ENCODE measurements at places on chromosomes 13 and 19. TPM values are rescaled to one million over a fixed set of nuclear protein-coding genes. Genes with fewer than 3 reads are reported as not detected.

The PALM3 gene
- total RNA-seq, result not detected

The HSPB6 gene
- 0.21 TPM for total RNA-seq

The NTN5 gene
- total RNA-seq, result not detected

The CD79A gene
- total RNA-seq, result not detected

The MAG gene
- total RNA-seq, result not detected

The CEACAM16 gene
- not detected for total RNA-seq

- no peak for DNase-seq
Observed at GRCh38 chr19:31064491-31064890, 284.7 kb downstream of the TSHZ3 start.

GRCh38 chr13:51518827-51519226, 65.4 kb upstream of the WDFY2 start:
- DNase-seq, result peak; percentile 61

DNA sequence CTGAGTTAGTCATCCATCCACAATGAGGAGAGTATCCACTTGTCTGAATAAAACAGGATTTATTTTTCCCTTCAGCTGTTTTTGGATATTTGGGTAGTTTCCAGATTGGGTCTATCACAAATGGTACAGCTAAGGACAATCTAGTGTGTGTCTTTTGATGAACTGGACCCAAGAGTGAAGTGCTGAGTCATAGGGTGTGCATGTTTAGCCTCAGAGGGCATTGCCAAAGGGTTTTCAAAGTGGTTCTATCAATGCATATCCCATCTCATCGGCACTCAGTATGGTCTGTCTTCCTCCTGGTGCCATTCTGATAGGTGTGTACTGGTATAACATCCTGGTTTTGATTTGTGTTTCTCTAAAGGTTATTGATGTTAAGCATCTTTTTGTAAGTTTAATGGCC, 62.3 kb downstream of the GSX1 start:
- peak; percentile 48 for DNase-seq

GRCh38 chr19:15623711-15624318, 8.8 kb downstream of the CYP4F8 start:
- no peak for DNase-seq

DNA sequence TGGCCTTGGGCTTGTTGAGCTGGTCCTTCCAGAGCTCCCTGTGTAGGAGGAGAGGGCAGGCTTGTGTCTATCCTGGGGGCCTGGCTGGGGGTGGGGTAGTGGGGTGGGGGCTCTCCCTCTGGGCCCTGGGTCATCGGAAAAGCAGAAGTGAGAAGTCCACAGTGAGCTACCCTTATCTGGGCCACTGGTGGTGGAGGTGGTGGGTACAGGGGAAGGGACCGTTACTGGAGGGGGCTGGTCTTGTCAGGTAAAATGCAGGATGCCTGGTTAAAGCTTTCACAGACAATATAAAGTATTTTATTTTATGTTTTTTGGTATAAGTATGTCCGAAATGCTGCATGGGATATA, 342 bp upstream of the SIGLEC10 start:
- DNase-seq, result no peak

DNA sequence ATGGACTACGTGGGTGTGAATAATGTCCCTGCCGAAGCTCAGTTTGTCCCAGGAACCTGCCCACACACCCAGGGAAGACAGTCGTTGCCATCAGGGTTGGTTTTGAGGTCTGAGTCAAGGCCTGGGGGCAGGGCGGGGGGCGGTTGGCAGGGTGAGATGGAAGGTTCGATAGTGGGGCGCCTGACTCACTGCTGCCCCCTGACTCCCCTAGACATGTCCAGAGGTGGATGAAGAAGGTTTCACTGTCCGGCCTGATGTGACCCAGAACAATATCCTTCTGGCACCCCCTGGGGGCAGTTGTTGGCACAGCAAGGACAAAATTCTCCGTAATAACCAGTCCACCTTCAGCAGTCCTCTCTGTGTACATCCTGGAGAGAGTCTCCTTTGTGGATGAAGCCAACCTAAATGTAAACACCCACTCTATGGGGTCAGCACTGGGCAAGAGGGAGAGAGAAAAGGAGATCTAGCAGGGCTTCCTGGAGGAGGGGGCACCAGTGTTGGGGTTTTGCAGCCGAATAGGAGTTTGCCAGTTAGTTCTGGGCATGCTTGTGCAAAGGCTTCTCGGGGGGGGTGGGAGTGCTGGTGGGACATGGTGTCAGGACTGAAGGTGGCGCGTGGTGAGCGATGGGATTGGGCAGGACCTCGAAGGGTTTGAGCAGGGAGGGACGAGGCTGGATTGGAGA, 19.6 kb upstream of the B3GNT3 start:
- peak; percentile 76 for DNase-seq

GRCh38 chr13:36151591-36151990, 20.4 kb upstream of the DCLK1 start:
- DNase-seq, result no peak

- peak; percentile 83 for DNase-seq
Observed at GRCh38 chr13:93230261-93230855, 3.8 kb downstream of the GPC6 start.

DNA sequence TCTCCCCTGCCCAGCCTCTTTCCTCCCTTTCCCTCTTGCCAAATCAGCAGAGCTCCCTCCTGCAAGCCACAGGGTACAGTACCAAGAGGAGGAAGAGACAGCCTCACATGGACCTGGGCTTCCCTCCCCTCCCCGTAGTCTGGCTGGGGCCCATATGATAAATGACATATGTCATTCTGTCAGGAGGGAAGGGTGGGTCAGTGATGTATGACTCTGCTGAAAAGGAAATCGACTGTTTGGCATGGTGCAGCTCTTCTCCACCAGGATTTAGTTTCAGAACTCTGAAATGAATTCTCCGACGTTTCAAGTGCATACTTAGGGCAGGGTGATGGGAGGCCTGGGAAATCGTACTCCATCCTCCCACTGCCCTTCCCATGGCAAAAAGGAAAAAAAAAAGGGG, 9.8 kb downstream of the TSHZ3 start:
- DNase-seq, result no peak

DNA sequence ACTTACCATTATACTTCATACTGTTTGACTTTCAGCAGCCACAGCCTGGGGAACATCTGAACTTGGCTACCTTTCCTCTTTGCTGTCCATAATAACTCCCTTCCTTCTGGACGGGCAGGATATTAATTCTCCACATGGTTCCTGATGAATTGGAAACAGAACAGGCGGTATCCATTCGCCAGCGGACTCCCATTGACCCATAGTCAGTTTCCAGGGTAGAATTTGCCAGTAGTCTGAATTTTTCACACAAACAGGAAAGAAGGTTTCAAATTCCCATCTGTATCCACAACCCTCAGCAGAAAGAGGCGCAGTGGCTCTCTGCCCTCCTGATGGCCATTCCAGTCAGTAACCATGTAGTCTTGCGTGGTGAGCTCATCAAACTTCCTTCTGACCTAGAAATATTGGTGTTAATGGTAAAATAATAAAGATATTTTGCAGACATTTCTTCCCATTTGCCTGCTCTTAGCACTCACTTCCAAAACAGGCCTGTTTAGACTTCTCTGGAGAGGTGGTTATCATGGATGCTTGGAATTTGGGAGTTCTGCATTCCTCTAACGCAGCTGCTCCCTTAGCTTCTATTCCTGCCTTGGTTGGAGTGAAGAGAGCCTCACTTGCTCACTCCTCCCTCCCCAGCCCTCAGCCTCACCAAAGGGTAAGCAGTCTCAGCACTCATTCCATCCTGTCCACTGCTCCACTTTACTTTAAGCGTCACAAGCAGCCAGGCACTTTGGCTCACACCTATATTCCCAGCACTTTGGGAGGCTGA, 75.0 kb upstream of the OXGR1 start:
- DNase-seq, result no peak

DNA sequence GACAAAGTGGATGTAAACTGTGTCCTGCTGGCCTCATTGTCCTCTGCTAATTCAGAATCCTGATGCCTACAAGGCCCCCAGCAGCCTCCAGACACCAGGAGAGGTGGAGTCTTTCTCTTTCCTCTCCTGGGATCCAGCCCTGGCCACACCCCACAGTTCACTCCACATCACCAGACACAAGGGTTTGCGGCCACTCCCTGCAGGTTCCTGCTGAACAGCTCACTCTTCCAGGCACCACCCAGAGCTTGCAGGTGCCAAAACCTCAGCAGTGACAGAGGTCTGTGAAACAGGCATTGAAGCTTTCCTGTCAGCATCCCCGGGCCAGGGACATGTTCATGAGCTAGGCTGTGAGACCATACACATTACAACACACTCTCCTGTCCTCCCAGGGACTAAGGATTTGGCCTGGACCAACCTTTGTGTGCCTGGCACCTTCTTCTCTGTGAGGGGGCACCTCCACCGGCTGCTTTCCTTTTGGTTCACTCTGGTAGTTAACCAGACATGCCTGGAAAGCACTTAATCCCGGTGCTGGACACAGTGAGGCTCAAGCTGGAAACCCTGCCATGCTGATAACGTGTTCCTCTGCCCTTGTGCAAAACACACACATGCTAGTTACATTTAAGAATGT, 11.1 kb upstream of the ATP12A start:
- DNase-seq, result peak; percentile 76

DNA sequence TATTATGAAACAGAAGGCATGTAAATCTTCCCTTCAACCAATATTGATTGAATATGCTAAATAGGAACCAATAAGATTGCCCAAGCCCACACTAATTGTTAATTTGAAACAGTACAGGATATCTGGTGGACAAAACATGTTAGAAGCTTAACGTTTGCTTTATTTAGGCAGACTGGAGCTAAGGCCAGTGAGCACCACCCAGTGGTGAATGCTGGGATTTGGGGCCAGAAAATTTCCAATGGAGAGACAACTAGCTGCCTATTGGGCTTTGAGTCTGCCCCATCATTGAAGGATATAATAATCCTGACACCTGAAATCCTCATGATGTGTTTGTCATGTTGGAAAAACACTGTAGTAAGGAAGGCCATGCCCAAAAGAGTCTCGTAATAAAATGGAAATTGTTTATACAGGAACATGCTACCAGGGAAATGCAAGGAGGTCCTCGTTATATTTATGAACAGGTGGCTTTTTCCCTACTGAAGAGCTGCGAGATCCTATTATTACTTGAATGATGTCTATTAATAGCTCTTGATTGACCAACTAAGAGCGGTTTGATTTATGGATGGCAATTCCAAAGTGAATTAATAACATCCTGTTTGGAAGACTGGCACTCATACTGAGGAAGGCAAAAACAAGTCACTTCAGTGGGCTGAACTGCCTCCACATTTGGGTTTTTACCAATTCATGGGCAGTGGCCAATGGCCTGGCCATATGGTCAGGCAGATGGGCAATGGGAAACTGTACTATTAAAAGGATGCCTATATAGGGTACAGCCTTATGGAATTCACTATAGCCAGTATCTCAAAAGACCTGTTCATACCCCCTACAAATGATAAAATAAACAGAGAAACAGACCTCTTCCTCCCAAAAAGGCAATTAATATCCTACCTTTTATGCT, 8.7 kb downstream of the SIGLECL1 start:
- peak; percentile 28 for DNase-seq

DNA sequence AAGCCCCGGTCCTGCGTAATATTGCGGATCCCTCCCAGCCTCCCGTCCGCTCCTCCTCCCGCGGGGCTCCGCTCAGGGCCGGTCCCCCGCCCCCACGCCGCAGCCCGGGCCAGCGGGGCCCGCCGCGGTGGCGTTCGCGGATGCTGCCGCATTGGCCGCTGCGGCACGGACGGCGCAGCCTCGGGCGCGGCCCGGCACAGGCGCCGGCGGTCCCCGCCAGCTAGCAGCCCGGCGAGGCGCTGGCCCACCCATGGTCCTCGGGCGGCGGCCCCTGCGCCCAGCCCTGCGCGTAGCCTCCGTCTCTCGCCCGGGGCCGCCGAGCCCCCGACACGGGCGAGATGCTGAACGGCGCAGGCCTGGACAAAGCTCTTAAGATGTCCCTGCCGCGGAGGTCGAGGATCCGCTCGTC, at the start of gene ATP8A2:
Gene ATP8A2, plus strand, starts transcription at position 100 of the 409 bp plus-strand sequence. Its CDS starts 239 bp downstream, at position 339.
- no peak for DNase-seq

- peak; percentile 19 for DNase-seq
Observed at GRCh38 chr13:109989155-109989554, 202.8 kb upstream of the IRS2 start.

GRCh38 chr13:94658926-94659597, 53.3 kb downstream of the SOX21 start:
- DNase-seq, result no peak

DNA sequence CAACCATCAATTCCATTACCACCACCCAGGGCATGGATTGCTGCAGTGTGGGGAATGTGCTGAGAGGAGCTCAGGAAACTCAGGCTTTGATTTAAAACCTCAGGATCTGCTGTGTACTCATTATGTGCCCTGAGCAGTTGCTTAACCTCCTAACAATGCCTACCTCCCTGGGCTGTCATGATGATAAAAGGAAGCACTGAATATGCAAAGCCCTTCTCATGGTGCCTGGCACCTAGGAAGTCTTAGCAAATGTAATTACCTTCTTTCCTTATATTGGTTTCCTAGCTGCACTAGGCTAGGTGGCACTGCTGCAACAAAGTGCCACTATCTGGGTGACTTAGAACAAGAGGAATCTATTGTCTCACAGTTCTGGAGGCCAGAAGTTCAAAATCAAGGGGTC, 62.2 kb downstream of the KCTD12 start:
- no peak for DNase-seq

GRCh38 chr19:58559275-58560006, 1.0 kb upstream of the UBE2M start:
- DNase-seq, result peak; percentile 95

DNA sequence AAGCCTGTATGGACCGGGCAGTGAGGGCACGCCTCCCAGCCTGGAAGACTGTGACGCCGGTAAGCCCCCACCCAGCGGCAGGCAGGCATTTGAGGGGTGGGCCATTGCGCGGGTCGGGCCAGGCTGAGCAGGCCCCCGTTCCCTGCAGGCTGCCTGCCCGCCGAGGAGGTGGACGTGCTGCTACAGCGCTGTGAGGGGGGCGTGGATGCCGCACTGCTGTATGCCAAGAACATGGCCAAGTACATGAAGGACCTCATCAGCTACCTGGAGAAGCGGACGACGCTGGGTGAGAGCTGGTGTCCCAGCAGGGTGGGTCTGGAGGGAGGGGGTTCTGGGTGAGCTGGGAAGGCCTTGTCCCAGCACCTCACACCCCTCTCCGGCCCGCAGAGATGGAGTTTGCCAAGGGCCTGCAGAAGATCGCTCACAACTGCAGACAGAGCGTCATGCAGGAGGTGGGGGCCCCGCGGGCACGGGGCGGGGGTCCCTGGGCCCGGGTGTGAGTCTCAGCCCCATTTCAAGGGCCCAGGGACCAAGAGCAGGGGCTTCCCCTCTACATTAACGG, 7.1 kb downstream of the ARHGAP45 start:
- no peak for DNase-seq

DNA sequence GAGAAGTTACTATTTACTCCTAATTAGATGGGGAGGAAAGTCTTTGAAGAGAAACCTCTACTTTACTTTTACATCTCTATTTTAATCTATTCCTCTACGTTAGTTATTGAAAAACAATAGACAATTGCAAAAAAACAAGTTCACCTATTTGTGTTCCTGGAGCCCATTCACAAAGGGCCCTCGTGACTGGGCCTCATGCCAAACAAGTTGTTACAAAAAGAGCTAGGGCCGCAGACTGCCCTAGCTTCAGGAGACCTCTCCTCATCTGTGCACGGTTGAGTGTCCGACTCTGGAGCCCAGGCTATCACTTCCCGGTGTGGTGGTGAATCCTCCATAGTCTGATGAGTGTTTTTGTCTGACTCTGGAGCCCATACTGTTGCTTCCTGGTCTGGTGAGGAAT, 190.9 kb downstream of the ZNF486 start:
- no peak for DNase-seq

GRCh38 chr13:85373322-85373721, 425.9 kb downstream of the SLITRK6 start:
- no peak for DNase-seq

Measured in MCF 10A (cell line).